ENCODE measurements at places on chromosomes 3 and 15. TPM values are rescaled to one million over a fixed set of nuclear protein-coding genes. Genes with fewer than 3 reads are reported as not detected.

TERC gene
- 147 TPM for total RNA-seq

AADACL2 gene
- total RNA-seq, result not detected

SIDT1 gene
- not detected for total RNA-seq

DNAH1 gene
- 1.2 TPM for total RNA-seq

PIERCE2 gene
- total RNA-seq, result 1.2 TPM

ARPP21 gene
- total RNA-seq, result not detected

PAQR5 gene
- total RNA-seq, result 0.17 TPM

MOBP gene
- total RNA-seq, result not detected

CYP1A1 gene
- not detected for total RNA-seq

FILIP1L gene
- total RNA-seq, result 28.5 TPM

DPP8 gene
- total RNA-seq, result 14.5 TPM

SPTBN5 gene
- under 0.01 TPM for total RNA-seq

PYGO1 gene
- total RNA-seq, result 8.2 TPM

RLBP1 gene
- not detected for total RNA-seq

ARNT2 gene
- total RNA-seq, result 22.0 TPM

GNAT1 gene
- total RNA-seq, result not detected

PPP2R3A gene
- total RNA-seq, result 9.0 TPM

RAB6B gene
- 0.09 TPM for total RNA-seq

AGBL1 gene
- not detected for total RNA-seq

ROPN1 gene
- total RNA-seq, result not detected

RPL35A gene
- total RNA-seq, result 1,023 TPM

ZMAT3 gene
- 10.7 TPM for total RNA-seq

PTH1R gene
- total RNA-seq, result 11.8 TPM

GOLGA8G gene
- total RNA-seq, result not detected

ACTC1 gene
- 70.4 TPM for total RNA-seq

ULK4 gene
- total RNA-seq, result 9.2 TPM

GABRR3 gene
- not detected for total RNA-seq

MKRN2OS gene
- not detected for total RNA-seq

FEZF2 gene
- total RNA-seq, result not detected

CYP19A1 gene
- total RNA-seq, result not detected

PLSCR2 gene
- not detected for total RNA-seq

LMCD1 gene
- 166 TPM for total RNA-seq

SH2D7 gene
- not detected for total RNA-seq

PIK3CA gene
- 20.4 TPM for total RNA-seq

DIS3L gene
- 22.5 TPM for total RNA-seq

HGD gene
- not detected for total RNA-seq

Data from pericardium fibroblast (primary cell).